Natural killer cell (primary cell): ENCODE measurements at places on chromosomes 2 and 18. TPM values are rescaled to one million over a fixed set of nuclear protein-coding genes. Genes with fewer than 3 reads are reported as not detected.

DNA sequence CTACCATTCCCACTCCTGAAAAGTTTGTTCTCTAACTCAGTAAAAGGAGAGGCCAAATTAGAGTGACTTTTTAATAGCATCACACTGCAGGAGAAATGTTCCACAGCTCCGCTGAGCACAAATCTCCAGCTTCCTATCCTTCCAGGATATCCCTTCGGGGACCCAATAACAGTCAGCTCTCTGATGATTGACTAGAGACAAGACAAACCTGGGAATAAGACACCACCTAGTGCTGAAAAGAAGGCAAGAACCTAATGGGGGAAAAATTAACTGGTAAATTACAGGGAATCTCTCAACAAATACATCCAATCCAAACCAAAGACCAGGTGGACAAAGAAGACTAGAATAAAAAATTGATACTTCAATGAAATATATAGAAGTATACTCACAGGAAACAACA is 977.1 kb upstream of the SOX11 start:
- H3K4me1 ChIP-seq, result no peaks in the 10 kb centered on the region
- DNase-seq, result no peak
- no peak overlapping the region for H3K27ac ChIP-seq
- no peak overlapping the region for H3K4me3 ChIP-seq
- no peaks in the 10 kb centered on the region for H3K36me3 ChIP-seq

DNA sequence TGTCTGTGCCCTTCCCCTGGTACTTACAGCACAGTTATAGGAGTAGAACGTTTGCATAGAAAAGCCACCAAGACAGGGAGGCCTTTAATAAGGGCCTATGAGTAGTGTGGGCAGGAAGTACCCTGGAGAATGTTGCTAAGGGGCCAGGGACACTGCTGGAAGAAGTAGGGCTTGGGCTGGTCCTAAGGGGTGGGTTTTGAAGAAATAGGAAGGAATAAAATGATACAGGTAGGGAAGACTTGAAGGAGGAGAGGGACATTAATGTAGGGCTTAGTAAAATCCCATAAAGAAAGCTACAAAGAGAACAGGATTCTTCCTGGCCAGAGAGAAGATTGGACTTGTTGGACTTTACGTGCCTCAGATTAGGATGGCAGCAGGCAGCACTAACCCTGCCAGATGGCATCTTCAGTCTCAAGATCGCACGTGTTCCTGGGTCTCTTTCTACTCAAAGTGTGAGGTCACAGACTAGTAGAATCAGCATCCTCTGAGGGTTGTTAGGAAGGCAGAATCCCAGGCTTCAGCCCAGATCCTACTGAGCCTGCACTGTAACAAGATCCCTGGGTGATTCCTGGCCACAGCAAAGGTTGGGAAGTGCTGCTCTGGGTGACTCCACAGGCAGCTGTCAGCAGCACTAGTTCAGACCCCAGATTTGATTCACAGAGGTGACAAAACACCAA is 39.2 kb downstream of the EPAS1 start:
- no peaks in the 10 kb centered on the region for H3K4me1 ChIP-seq
- no peak for DNase-seq
- H3K27ac ChIP-seq, result no peak overlapping the region
- H3K36me3 ChIP-seq, result no peaks in the 10 kb centered on the region
- no peak overlapping the region for H3K4me3 ChIP-seq
- H3K27me3 ChIP-seq, result no peaks in the 10 kb centered on the region

DNA sequence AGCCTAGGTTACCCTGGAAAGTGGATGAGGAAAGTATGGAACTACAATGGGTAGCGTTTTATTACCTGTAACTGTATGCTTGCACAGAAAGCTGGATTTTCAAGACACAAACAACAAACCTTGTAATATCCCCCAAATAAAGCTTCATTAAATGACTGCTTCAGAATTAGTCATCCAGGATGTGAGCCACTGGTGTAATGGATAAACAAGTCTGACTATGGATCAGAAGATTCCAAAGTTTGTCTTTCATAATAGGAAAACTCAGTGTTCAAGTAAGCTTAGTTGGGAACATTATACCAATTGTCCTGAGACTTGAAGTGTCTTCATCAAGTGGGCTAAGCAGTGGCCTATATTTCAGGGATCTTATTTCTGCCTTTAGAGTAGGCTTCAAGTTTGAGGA is 518.8 kb downstream of the LRP1B start:
- no peaks in the 10 kb centered on the region for H3K27me3 ChIP-seq
- no peak for DNase-seq
- H3K36me3 ChIP-seq, result no peaks in the 10 kb centered on the region
- no peaks in the 10 kb centered on the region for H3K4me1 ChIP-seq

DNA sequence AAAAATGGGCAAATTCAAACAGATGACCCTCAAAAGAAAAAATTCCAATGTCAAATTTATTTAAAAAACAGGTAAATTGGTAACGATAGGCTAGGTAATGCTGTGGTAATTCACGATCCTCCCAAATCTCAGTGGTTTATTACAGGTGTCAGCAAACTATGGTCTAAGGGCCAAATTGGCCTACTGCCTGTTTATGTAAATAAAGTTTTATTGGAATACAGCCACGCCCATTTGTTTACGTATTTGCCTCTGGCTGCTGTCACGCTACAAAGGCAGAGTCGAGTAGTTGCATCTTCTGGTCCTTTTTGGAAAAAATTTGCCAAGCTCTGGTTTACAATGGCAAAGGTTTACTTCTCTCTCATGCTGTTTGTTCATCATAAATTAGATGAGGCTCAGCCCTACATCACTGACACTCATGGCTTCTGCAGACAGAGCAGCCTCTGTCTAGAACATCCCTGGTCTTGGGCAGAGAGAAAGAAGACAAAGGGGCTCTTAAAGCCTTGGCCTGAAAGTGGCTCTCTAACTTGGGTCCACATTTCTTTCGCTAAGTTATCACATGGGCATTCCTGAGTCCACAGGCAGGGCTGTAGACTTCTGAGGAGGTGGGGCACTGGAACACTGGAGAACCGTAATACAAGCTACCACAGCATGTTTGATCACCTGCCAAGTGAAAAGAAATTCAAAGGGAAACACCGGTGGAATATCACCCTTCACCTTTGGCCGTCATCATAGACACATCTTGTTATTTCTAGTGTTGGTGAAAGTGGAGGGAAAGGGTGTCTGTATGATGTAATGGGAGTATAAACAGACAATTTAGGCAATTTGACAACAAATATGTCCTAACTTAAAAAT is 34.8 kb downstream of the SP110 start:
- peaks cover 53% of the 10 kb centered on the region for H3K36me3 ChIP-seq
- H3K4me3 ChIP-seq, result no peak overlapping the region
- no peak for DNase-seq
- no peak overlapping the region for H3K27ac ChIP-seq

The CLIP4 gene
- 88.0 TPM for total RNA-seq

GRCh38 chr18:51211552-51211951 is 14.1 kb upstream of the MEX3C start:
- no peak overlapping the region for H3K4me3 ChIP-seq
- H3K4me1 ChIP-seq, result peaks cover 20% of the 10 kb centered on the region
- H3K27ac ChIP-seq, result peak overlapping the region; percentile 93
- peak; percentile 64 for DNase-seq
- H3K27me3 ChIP-seq, result no peaks in the 10 kb centered on the region

- no peak overlapping the region for H3K27ac ChIP-seq
- no peaks in the 10 kb centered on the region for H3K27me3 ChIP-seq
- H3K4me1 ChIP-seq, result no peaks in the 10 kb centered on the region
Measured at GRCh38 chr2:187920511-187920910, 366.3 kb upstream of the TFPI start.
